ENCODE measurements at places on chromosomes 5 and 9. TPM values are rescaled to one million over a fixed set of nuclear protein-coding genes. Genes with fewer than 3 reads are reported as not detected.
A peak's percentile ranks its signal among the peaks of the same experiment; 100 is the strongest.

GRCh38 chr5:68332080-68332451 is 116.5 kb downstream of the PIK3R1 start:
- DNase-seq: no peak
- H3K27ac ChIP-seq: no peak overlapping the region
- H3K36me3 ChIP-seq: no peaks in the 10 kb centered on the region
- no peak overlapping the region for H3K4me3 ChIP-seq

DNA sequence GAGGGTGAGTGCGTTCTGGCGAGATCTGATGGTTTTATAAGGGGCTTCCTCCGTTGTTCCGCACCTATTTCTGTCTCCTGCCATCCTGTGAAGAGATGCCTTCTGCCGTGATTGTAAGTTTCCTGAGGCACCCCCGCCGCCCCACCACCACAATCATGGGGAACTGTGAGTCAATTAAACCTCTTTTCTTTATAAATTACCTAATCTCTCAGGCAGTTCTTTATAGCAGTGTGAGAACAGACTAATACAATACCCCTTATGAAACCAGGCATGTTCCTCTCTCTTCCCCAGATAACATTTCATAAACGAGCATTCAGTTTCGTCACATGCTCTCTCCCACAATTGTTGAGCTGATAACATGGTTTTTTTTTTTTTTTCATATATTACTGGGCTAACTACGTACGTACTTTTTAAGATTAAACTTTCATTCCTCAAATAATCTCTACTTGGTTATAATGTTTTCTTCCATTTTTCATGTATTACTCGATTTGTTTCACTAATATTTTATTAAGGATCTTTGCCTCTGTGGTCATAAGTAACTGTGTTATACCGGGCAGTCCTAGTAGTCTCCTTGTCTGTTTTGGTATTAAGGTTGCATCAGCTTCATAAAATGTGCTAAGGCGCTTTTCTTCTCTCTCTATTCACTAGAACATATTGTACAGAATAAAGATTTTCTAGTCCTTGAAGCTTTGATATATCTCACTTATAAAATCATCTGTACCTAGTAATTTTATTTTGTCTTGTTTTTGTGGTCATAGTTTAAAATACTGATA is 64.9 kb upstream of the MVB12B start:
- H3K27me3 ChIP-seq: peaks cover 19% of the 10 kb centered on the region
- H3K36me3 ChIP-seq: no peaks in the 10 kb centered on the region
- DNase-seq: no peak
- H3K4me3 ChIP-seq: no peak overlapping the region
- no peak overlapping the region for H3K27ac ChIP-seq
- no peaks in the 10 kb centered on the region for H3K4me1 ChIP-seq

GRCh38 chr9:93154293-93154903 is 20.3 kb upstream of the NINJ1 start:
- H3K27me3 ChIP-seq: no peaks in the 10 kb centered on the region
- H3K4me3 ChIP-seq: no peak overlapping the region
- DNase-seq: no peak
- H3K4me1 ChIP-seq: no peaks in the 10 kb centered on the region

GRCh38 chr9:115035841-115036612 is 81.9 kb downstream of the TNC start:
- DNase-seq: no peak
- no peak overlapping the region for H3K4me3 ChIP-seq
- H3K27ac ChIP-seq: peak overlapping the region; percentile 74
- H3K27me3 ChIP-seq: no peaks in the 10 kb centered on the region
- H3K36me3 ChIP-seq: peaks cover 11% of the 10 kb centered on the region
- peaks cover 48% of the 10 kb centered on the region for H3K4me1 ChIP-seq

DNA sequence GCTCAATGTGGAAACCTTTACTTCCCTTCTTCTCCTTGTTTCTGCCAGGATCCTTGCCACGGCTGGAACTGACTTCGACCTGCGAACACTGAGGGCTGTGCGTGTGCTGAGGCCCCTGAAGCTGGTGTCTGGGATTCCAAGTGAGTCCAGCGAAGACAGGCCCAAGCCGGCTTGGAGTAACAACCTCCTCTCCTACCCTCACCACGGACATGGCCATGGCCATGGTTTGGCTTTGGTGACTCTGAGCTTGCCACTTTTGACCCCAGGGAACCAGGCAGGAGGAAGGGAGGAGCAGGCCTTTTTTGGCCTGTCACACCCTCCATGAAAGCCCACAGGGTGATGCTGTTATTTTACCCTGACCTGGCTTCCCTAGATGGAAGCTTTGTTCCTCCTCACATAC is 35.5 kb downstream of the CACNA1B start:
- no peak for DNase-seq
- H3K4me3 ChIP-seq: no peak overlapping the region
- no peak overlapping the region for H3K27ac ChIP-seq
- no peaks in the 10 kb centered on the region for H3K4me1 ChIP-seq

- H3K27me3 ChIP-seq: no peaks in the 10 kb centered on the region
- DNase-seq: no peak
- no peak overlapping the region for H3K4me3 ChIP-seq
- H3K4me1 ChIP-seq: no peaks in the 10 kb centered on the region
- H3K36me3 ChIP-seq: no peaks in the 10 kb centered on the region
Observed at GRCh38 chr5:98307811-98308210, 465.7 kb upstream of the RGMB start.

Gene GALNT12
- total RNA-seq: 15.5 TPM

Gene SCGB3A2
- not detected for total RNA-seq

Gene PIP5KL1
- total RNA-seq: 2.8 TPM

Gene SNCAIP
- total RNA-seq: 0.83 TPM

Gene SHOC1
- total RNA-seq: not detected

Gene CATSPER3
- total RNA-seq: not detected

Measured in esophagus muscularis mucosa (tissue), 4 donors.